ENCODE measurements at places on chromosomes 1 and 21.
A peak's percentile ranks its signal among the peaks of the same experiment; 100 is the strongest.

DNA sequence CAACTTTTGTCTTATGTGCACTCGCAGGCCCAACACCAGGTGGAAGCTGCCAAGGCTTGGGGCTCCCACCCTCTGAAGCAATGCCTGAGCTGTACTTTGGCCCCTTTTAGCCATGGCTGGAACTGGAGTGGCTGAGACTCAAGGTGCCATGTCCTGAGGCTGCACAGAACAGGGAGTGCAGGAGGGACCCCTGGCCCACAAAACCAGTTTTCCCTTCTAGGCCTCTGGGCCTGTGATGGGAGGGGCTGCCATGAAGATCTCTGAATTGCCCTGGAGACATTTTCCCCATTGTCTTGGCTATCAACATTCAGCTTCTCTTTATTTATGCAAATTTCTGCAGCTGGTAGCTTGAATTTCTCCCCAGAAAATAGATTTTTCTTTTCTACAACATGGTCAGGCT is 57.6 kb downstream of the ROR1 start:
- DNase-seq, result no peak

DNA sequence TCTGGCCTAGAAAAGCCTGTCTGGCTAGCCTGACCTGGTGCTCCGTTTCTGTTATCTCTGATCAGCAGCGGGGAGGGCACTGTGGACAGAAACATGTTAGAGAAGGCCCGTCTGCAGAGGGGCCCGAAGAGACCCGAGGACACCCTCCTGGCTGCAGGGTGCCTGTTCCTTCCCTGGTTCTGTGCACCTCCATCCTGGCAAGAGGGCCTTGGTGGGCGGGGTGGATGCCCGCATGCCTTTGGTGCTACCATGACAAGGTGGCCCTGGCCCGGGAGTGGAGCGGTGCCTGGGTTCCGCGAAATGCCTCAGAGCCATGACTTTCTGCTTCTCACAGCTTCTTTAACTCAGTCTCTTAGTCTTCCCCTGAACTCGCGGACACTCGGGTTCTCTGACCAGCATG is 233.6 kb downstream of the CAMTA1 start:
- no peak for DNase-seq

GRCh38 chr1:207414606-207415108 is 39.5 kb upstream of the CR2 start:
- no peak for DNase-seq

DNA sequence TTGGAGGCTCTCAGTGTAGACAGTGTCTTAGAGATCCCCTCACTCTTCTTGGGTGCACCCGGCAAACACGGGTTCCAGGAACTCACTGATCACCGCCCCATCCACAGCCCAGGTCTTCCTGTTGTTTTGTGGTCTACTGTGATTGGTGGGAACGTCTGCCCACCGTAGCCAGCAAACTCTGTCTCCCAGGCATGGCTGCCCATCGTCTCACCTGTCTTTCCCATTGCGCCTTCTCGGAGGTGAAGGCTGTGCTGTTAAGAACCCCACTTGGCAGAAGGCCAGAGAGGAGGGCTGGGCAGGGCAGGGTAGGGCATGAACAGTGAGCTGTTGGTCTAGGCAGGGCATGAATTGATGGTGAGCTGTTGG is 14.1 kb upstream of the KCNA2 start:
- DNase-seq, result no peak

GRCh38 chr1:115411371-115412063 is 73.5 kb upstream of the NGF start:
- DNase-seq, result peak; percentile 58

GRCh38 chr1:183881387-183882131 is 76.6 kb downstream of the RGL1 start:
- DNase-seq, result peak; percentile 53

GRCh38 chr1:104574620-104575019 is 824.9 kb downstream of the AMY1C start:
- no peak for DNase-seq

- DNase-seq, result peak; percentile 26
These were observed 57.8 kb downstream of the EDARADD start for GRCh38 chr1:236451796-236452373.

DNA sequence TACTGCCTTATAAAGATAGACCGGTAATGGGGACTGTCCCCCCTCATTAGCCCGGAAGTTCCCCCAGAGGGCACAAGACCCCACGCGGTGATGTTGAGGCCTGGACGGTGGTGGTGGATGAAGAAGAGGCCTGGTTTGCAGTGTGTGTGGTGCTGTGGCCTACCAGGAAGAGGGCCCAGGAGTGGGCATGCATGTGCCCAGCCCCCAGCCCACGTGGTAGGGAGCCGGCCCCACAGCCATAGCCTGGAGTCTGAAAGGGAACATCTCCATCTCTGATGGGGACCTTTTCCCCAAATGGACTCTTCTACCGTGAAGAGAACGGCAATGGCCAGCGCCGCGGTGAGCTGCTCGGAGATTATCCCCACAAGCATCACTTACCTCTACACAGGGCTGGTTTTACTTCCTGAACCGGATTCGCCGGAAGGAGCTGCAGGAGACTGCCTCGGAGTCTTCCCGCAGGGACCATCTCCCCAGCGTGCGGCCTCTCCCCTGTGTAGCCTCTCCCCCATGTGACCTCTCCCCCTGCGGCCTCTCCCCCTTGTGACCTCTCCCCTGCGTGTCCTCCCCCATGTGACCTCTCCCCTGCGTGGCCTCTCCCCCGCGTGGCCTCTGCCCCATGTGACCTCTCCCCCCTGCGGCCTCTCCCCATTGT is 20.6 kb downstream of the RRP1 start:
- DNase-seq, result no peak

DNA sequence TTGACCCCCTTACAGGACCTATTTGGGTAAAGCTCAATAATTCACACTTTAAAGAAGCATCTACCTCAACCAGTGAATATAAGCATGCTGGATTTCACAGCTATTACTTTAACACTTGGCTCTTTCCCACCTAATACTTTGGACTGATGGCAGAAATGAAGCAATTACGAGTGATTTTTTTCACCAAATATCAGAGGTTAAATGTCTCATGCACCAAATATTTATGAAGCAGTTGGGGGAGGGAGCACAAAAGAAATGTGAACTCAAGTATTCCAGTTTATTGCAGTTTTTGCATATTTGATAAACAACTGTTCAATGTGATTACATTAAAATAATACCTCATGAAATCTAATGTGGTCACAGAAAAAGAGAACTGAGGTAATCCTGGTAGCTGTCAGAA is 223.6 kb downstream of the LRRC7 start:
- no peak for DNase-seq

DNA sequence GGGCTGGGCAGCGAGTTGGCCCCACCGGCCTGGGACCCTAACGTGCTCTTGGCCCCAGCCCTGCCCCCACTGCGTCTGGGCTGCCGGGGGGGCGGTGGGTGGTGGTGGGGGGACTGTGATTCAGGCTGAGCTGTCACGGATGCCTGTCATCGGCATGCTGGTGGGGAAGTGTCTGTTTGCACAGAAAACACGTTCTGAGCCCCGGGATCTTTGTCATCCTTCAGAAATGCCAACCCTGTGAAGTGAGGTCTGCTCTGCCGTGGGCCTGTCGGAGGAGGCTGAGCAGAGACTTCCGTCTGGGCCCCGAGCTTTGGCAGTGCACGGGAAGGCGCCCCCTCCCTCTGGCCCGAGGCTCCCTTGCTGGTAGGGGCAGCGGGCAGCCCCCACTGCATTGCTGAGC is 24.3 kb upstream of the PLCH2 start:
- DNase-seq, result peak; percentile 91

DNA sequence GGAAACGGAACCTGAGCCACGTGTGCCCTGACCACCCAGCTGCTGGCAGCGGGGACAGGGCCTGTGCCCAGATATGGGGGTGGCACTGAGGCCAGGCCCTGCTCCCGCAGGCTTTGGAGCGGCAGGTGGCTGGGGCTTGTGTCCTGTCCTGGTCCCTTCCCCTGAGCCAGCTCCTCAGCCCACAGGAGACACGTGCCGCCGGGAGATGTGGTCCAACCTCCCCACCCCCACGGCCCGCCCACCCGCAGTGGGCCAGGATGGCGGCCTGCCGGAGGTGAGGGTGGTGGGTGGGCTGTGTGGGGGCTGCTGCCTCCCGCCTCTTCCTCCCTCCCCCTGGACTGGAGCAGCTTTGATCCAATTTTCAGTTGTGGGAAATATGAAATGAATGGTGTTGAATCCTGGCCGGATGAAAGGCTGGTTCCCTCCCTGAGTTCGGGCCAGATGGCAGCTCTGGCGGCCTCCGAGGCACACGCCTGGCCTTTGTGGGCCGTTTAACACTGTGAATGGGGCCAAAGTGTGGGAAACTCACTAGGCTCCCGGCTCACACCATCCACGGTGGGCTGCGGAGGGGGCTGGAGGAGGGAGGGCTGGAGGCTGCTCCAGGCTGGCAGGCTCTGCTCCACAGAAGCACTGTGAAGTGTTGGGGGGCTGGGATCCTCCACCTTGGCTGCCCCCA is 2.6 kb upstream of the HES5 start:
- no peak for DNase-seq

DNA sequence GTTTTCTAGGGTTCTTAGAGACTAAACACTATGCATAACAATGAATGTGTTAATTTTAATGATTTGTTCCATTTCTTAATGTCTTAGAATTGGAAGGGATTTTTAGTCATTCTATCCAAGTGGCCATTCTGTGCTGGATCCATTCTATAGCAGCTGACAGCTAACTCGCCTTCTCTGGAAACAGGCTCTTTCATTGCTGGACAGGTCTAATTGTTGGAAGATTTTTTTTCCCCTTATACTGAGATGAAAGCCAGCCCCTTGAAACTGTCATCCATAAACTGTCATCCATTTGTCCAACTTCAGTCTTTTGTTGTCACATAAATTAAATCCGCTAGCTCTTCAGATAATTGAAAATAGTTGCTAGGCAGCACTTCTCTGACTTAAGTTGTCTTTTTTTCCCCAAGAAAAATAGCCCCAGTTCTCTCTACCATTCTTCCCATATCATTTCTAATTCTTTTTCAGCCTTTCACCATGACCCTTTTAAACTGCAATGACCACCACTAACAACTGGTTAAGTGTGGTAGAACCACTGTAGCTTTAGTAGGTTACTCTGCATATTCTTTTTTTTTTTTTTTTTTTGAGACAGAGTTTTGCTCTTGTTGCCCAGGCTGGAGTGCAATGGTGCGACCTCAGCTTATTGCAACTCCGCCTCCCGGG is 19.7 kb downstream of the AK4 start:
- DNase-seq, result no peak

DNA sequence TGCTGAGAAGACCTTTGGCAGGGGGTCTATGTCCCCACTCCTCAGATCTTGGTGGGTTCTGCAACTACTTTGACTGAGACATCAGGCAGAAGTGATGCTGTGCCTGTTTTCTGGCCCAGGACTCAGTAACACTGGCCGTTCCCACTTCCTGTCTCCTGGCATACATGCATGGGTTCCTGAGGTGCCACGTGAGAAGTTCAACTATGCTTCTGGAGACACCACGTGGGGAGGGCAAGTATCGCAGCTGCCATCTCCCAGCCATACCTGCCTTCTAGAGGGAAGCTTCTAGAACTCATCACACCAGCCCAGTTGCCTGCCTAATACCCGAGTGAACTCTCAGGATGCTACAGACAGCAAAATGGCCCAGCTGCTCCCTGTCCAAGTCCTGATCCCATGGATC is 65.8 kb downstream of the TRABD2B start:
- DNase-seq, result no peak

DNA sequence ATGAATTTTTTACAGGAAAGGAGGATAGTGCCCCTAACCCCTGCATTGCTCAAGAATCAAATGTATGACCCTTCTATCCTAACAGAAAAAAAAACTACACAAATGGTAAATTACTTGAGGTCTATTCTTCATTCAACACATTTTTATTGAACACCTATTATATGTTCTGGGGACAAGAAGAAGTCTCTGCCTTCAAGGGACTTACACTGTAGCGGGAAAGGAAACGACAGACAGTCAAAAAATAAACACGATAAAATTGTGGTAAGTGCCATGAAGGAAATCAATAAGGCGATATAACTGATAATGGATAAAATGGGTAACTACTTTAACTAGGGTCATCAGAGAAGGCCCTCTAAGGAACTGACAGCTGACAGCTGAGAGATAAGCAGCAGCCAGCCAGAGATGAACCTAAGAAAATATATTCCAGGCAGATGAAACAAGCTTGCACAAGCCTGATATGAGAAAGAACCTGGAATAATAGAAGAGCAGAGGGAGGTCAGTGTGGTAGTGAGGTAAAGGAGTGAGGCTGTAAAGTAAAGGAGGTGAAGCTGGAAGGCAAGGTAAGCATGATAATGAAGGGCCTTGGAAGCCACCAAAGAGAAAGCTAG is 66.4 kb downstream of the PHTF1 start:
- no peak for DNase-seq

GRCh38 chr1:9420835-9421532 is 118.3 kb upstream of the SLC25A33 start:
- no peak for DNase-seq

DNA sequence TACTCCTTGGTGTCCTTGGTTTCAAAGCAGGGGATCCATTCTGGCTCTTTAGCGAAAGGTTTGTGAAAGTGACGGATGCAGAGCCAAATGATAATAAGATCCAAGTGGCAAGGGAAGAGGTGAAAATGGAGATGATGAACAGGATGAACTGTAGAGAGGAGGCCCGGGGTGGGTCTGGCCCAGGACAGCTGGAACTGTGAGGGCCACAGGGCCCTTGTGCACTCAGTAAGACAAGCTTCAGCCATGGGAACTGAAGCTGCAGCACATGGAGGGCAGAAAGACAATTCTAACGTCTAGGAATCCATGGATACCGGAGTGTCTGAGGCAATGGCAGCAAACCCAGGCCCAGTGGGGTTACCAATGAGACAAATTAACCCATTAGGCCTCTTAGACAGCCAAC is 4.8 kb downstream of the KCNA2 start:
- no peak for DNase-seq

GRCh38 chr1:61441723-61442262 is 283.1 kb downstream of the TM2D1 start:
- DNase-seq, result no peak

GRCh38 chr21:15679630-15680029 is 50.2 kb upstream of the USP25 start:
- no peak for DNase-seq

DNA sequence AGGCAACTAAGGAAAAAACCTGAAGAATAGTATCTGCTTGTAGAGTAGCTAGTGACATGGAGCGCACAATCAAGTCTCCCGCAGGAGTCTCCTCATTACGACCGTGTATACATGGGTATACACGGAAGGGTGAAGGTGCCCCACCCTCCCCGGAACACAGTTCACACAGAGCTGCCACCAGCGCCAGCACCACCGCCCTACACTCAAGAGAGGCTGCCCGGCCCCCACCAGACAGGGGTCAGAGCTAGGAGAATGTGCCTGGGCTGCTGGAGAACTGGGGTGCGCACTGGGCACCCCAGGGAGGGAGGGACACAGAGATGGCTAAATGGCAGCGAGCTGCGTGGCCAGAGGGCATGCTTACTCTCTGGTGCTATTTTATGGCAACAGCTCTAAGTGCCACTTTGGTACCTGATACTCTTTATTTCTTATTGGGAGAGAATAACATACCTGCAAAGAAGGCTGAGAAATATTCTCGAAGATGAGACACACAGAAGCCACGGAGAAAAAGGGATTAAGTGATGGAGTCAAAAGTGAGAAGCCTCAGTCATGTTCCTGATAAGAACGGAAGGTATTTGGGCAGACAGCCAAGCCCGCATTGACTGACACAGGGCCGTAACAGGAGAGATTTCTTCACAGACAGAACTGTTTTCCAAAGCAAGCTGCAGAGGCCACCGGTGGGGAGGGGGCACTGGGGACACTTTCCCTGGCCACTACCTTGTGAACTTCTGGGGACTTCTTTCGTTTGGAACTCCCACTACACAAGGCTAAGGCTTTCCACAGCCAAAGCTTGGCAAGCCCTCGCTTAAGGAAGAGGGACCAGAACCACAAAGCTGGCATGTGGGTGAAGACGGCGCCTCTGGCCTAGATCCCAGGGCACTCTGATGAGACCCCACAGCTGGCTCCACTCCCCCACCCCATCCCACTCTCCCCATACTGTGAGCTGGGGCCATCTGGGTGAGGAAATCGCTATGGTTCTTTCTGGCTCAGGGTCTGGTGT is 108.0 kb downstream of the PGBD5 start:
- DNase-seq, result no peak

All from AG20443 (cell line).